HS-5 (cell line): ENCODE measurements at places on chromosomes 1 and 21.
A peak's percentile ranks its signal among the peaks of the same experiment; 100 is the strongest.

- DNase-seq: no peak
Measured at GRCh38 chr21:33670076-33670978, 28.0 kb downstream of the ITSN1 start.

DNA sequence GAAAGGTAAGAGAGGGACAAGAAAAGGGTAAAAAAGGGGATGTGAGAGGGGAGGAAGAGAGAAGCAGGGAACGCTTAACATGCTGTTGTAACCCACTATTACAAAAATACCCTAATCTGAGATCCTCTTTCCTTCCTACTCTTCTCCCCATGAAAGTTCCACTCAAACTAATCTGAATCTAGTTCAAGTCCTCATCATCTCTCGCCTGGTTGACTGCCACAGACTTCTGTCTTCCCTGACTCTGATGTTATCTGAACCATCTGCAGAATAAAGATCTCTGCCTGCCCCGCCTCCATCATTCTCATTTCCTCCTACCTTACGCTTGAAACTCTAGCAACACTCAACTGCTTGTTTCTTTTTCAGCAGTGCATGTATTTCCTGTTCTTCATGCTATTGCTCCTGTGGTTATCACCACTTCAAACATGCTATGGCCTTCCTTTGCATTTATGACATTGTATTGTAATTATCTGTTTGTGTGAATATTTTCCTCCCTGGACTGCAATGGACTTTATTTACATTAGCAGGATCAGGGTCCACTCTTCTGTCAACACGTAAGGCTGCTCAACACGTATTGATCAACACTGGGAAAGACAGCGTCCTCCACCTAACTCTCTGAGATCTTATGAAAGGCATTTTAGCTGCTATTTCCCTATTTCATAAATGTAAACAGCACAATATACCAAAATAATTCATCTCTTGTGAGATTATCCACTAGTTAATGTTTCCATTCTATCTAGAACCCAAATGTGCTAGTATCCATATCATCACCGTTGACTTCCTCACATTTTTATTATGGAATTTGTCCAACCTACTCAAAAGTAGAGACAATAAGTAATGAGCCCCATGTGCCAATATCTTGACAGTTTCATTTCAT, 215.5 kb upstream of the USP25 start:
- no peak for DNase-seq

DNA sequence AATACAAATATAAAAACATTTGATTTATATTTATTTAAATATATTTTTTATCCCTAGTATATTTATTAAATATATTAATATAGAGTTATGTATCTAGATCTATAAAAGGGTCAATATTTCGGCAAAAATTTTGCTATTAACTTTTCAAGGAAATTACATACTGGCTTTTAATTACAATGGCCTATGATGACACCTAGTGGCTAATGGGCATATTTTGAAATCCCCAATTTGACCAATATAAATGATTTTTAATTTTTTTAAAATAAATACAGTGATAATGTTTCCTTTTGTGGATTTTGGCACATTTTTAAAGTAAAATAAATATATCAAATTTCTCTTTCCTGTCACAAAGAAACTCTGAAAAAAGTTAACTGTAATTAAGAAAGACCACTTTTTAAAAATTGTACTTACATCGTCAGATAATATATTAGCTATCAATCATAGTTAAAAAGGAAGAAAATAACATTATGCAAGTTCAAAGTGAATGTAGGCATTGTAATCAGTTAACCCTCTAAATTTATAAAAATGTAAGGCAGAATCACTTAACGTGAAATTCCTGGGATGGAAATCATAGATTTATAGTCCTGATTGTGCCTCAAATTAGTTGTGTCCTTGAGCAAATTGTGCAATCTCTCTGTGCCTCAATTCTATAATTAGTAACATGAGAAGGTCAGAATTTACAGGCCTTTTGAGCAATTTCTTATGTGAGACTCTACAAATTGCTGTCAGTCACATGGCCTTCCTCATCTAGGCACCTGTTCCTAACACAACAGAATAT, 25.6 kb upstream of the RGS13 start:
- no peak for DNase-seq

- no peak for DNase-seq
Measured at GRCh38 chr1:56547977-56548376, 31.4 kb downstream of the PLPP3 start.

GRCh38 chr1:214793708-214794107, 190.7 kb downstream of the CENPF start:
- DNase-seq: no peak

GRCh38 chr1:218314316-218314715, 29.2 kb downstream of the RRP15 start:
- DNase-seq: no peak

GRCh38 chr1:216830424-216831210, 107.4 kb upstream of the ESRRG start:
- DNase-seq: no peak

DNA sequence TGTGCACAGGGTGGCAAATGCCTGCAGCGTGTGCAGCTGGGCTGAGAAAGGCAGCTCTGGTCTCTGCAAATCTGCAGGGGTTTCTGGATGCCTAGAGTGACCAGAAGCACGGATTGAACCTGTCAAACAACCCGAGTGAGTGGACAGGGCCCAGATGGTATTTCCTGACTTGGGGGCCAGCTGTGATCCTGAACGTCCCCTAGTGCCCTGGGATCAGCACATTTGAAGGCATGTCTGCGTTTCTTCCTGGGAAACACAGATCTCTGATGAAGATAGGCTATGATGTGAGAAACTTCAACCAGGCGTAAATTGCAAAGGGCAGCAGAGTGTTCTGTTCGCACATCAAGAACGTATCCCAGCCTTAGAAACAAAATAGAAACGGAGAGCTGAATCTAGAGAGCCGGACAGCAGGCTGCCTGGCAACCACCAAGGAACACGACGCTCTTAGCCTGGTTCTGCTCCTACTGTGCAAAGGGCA, 163.1 kb downstream of the KCNJ6 start:
- DNase-seq: no peak

- DNase-seq: no peak
Measured at GRCh38 chr21:43192501-43193081, 23.8 kb downstream of the CRYAA start.

DNA sequence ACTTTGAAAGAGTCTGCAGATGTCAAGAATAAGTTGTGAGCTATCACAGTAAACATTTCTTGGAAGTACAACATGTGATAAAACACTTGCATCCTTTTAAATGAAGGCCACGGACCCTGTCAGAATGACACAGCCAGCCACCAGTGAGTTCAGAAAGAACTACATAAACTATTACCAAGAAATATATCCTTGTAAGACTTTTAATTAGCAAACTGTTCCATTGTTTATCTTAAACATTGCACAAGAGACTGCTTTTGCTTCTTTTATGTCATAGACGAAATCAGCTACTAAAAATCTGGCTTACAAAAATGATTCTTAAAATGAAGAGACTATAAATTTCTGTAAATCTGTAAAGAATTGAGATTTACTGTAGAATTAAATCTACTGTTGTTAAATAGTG, 17.9 kb downstream of the LRRC7 start:
- no peak for DNase-seq

DNA sequence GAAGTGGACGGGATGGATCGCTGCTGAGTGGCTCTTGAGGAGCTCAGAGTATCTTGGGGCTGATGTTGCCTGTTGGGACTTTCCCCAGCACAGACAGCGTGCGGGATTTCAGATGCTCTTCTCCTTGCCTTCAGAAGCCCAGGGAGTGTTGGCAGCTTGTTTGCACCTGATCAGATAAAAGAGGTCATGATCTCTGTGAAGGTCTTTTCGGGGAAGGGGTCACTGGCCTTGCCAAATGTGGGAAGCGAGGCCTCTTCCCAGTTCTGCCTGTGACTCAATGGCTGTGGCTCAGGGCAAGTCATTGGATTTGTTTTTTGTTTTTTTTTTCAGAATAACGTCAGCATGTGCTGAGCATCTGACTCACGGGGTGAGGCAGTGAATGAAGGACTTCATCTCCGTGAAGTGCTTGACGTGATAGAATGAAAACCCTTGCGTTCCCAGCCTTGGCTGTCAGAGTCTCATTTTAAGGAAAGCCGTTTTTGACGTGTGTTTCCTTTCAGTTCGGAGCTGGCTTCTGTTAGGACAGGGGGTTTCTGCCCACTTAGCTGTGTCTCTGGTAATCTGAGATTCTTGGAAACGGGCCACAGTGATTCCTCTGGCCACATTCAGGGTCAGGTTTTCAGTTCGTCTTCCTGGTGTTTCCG, 46.7 kb downstream of the GALNT2 start:
- peak; percentile 76 for DNase-seq

- peak; percentile 67 for DNase-seq
Measured at GRCh38 chr21:44006017-44006619, 6.0 kb upstream of the TRAPPC10 start.

- DNase-seq: no peak
Measured at GRCh38 chr1:5840551-5841001, 151.6 kb downstream of the NPHP4 start.

DNA sequence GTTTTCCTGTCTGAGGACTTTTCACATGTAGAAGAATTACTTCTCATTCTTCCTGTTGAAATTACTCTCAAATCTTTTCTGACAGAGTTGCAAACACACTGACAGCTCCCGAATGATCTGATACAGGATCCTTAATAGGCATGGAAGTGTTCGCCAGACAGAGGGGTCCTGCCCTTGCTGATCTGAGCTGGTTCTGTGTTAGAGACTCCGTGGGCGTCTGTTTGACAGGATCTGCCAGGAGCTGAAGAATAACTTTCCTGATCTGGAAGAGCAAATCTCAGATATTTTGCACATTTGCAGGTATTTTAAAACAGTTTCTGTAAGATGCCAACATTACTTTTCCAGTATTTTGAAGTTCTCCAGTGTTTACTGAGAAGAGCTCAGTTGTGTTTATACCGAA, 202.3 kb downstream of the DYRK1A start:
- DNase-seq: no peak

DNA sequence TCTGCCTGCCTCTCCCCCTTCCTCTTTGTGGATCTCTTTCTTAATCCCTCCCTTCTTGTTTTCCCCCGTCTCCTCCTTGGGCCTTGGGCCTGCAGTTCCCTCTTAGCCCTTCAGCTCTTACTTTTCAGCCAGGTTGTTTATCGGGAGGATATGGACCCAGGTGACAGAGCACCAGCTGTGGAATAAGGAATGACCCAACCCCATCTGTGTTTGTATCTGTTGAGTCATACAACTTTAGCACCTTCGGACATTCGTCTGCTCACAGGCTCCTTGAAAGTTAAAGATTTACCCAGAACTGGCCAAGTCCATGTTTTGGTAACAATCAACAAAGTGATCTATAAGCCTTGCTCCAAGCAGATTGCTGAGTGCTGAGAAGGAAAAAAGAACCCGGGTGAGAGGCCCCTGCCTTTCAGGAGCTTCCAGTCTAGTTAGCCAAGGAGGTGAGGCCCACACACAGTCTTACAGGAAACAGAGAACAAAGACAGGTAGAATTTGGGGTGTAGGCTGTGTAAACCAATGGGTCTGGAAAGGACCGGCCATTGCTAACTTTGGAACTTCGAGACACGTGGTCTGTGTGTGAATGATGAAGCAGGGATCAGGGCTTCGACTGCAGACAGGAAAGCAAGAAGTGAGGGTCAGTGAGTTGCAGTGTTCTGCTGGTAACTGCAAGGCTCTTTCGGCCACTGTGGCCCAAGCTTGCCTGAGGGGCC, 66.7 kb upstream of the F3 start:
- no peak for DNase-seq

DNA sequence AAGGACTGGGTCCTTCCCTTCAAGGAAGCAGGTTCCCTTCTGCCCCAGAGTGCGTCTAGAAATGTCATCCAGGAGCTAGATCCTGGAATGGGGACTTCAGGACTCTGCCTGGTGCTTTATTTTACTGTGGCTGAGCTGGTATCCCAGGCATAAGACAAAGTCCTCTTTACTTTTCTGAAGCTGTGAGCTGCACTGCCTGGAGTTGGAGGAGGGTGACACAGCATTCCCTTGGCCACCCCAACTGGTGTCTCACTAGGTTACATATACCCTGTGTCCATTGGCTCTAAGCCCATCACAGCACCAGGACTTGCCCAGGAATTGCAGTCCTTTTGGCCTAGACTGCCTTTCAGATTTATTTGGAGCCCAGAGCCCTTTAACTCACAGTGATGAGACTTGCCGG, 41.8 kb upstream of the CD55 start:
- DNase-seq: no peak

- peak; percentile 28 for DNase-seq
Measured at GRCh38 chr1:32142446-32143301, 34.8 kb downstream of the KPNA6 start.
